ENCODE measurements at places on chromosomes 2 and 18.

GRCh38 chr2:1492711-1493430 lies 79.6 kb downstream of the TPO start:
- DNase-seq: no peak

DNA sequence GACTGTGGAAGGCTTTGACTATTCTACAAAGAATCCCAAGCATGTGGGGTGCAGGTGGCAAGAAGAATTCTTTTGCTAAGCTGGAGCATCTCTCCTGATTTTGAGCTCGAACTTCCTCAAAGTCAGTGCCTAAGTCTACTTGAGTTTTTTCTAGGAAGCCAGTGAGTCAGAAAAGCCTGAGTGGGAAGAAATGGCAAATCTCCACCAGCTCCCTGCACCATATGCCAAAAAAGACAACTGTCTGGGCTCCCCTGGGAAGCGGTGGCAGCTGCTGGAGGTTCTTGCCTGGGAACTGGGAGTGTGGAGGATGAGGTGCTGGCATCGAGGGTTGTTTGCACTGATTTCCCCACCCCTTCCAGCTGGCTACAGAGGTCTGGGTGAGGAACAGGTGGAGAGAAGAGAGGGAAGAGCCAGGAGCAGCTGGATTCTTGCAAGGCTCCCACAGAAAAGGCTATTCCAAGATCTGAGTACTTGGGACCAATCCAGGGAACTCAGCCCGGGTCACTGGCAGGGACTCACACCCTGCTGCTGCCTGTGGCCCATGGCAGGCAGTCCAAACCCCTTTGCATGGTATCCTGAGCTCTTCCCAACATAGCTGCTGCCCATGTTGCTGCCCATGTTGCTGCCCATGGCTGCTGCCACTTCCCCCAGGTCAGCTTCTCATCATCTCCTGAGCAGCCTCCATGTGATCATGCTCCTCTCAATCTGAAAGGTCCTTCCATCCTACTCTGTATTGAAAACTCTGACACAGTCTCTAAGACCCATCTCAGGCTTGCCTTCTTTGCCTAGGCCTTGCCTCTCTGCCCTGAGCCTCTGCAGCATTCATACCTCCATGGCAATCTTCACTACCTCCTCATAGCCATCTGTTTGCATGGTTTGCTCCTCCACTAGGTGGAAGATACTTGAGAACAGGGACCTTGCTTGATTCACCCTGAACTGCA lies 128.3 kb upstream of the SPATS2L start:
- no peak for DNase-seq

GRCh38 chr18:47151439-47151838 lies 1.1 kb upstream of the HDHD2 start:
- no peak for DNase-seq

DNA sequence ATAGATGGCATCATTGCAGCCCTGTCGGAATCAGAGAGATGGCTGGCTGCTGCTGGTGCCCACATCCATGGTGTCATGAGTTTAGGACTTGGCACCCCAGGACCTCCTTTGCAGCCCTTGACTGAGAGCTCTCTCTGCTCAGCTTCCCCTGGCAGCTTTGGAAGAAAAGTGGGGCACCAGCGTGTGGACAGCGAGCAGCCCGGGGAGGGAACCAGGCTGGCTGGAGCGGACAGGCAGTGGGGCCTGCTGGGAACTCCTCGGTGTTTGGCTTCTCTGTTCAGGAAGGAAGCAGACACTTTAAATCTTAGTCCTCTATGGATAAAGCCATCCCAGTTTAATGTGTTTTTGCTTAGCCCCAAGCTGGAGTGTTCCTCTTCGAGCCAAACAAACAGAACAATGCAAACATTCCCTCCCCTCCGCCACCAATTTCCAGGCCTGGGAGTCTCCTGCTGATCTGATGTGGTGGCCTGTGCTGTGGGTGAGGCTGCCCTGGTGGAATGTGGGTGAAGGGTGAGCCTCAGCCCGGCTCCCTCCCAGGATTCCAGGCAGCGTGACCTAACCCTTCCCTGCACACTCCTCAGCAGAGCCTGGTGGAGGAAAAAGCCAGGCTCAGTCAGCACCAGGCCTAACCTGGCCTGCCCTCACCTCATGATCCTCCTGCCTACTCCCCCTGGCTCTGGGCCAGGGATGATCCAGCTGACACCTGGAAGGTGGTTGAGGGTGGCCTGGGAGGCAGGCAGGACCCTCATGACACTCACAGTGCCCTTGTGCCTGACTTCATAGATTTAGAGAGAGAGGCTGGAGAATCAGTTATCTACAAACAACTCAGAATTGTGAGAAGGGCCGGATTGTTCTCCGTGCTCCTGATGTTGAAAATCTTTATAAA lies 21.6 kb upstream of the ITGB6 start:
- DNase-seq: no peak

- no peak for DNase-seq
Observed at GRCh38 chr2:23487735-23488492, 102.9 kb downstream of the KLHL29 start.

- no peak for DNase-seq
Observed at GRCh38 chr2:43111788-43112554, 114.4 kb downstream of the ZFP36L2 start.

GRCh38 chr2:238187618-238188548 lies 15.6 kb downstream of the ILKAP start:
- DNase-seq: no peak

DNA sequence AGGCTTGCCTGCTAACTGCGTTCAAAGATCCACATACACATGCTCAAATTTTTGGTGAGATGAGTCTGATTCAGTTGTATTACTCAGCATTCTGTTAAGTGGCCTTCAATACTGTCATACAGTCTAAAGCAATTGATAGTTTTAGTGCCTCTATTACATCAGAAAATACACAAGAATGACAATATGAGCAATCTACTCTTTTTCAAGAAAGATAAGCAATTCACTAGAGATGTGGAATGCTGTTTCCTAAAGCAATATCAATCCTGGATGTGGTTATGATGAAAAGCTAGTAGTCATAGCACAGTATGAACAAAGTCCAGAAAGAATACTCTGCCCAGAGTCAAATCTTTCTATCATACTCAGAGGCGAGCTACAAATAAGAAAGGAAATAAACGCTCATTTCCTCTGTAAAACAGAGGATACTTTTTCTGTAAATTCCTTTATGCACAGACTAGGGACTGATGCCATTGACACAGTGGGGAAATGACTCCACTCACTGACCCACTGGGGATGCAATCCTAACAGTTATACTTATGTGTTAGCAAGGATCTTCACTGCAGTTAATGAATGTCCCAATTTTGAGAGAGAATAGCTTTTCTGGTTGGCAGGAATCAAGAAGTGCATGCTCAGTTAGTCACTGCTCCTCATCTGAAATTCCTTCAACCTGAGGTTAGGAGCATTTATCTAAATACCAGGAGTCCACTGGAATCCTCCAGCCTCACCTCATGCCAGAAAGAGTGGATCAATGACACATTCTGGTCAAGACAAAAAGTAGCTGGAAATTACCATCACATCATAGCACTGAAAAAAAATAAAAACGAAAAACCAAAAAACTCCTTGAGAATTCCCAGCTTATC lies 83.3 kb downstream of the PDE11A start:
- no peak for DNase-seq

DNA sequence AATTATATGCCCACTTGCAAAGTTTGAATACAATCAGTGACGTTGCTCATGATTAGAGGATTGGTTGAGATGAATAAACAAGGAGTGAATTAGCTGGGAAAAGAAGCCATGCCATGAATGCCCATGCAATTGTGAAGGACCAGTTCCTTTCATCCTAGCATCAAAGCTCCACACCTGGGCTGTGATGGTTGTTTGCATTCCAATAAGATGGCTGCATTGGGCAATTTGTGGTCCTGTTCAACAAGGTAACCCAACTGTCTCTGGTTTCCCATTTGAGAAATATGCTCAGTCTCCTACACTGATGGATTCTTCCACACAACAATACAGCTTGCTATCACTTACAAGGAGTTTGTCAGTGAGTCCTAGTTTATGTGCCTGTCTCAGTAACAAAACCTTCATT lies 550.2 kb downstream of the STK39 start:
- DNase-seq: no peak

DNA sequence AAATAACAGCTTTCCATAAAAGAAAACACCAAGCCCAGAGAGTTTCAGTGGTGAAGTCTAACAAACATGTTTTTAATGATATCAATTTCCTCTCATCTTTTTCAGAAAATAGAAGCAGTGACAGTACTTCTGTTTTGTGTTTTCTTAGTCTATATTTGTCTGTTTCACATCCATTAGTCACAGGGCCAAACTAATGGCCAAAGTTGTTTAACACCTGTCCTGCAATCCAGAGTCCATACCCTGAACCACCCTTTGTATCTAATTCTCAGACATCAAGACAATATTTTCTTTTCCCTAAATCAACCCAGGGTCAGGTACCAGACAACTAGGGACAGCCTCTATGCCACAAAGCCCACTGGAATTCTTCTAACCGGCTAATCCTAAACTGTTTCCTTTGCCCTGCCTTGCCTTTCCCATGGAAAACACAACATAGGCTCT lies 25.9 kb downstream of the TMSB10 start:
- no peak for DNase-seq

DNA sequence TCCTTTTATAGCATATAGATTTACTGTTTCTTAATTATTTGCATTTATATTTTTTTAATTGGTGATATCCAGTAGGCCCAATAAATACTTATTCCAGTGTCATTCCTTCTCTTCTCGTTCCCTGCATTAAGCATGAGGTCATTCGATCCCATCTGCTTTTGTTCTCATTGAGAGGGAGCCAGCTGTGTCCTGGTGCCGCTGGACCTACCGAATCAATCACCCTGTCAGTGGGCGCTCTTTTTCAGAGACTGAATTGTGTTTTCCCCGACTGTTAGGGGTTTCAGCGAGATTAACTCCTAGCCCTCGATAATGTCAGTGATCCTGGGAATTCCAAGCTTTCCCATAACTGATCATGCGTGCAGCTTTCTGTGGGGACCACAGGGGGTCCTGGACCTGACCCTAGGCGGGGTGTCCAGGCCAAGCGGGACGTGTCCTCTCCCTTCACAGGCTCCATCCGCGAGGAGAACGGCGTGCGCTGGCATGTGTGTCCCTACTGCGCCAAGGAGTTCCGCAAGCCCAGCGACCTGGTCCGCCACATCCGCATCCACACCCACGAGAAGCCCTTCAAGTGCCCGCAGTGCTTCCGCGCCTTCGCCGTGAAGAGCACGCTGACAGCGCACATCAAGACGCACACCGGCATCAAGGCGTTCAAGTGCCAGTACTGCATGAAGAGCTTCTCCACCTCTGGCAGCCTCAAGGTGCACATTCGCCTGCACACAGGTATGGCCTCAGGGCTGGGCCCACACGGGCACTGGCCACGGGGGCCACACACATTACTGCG lies 72.4 kb downstream of the ZNF236 start:
- no peak for DNase-seq

- no peak for DNase-seq
Observed at GRCh38 chr18:13309031-13309747, 90.6 kb downstream of the LDLRAD4 start.

GRCh38 chr2:134056173-134056572 lies 197.7 kb upstream of the MGAT5 start:
- DNase-seq: no peak

All from omental fat pad (tissue), 4 donors.